GM23248 (cell line): ENCODE measurements at places on chromosomes 3 and 15. TPM values are rescaled to one million over a fixed set of nuclear protein-coding genes. Genes with fewer than 3 reads are reported as not detected.

The CCR5 gene
- not detected in 2 replicates for polyA plus RNA-seq

The KLF15 gene
- 0.14 TPM in 1 of 2 replicates, not detected in the other for polyA plus RNA-seq

The PGBD4 gene
- polyA plus RNA-seq = 0.75 and 0.99 TPM in 2 replicates

The DPPA2 gene
- not detected in 2 replicates for polyA plus RNA-seq

The ADPRH gene
- 1.7 and 2.3 TPM in 2 replicates for polyA plus RNA-seq

The CCDC54 gene
- polyA plus RNA-seq = 0.16 and 0.52 TPM in 2 replicates

The SLC24A5 gene
- not detected in 2 replicates for polyA plus RNA-seq

DNA sequence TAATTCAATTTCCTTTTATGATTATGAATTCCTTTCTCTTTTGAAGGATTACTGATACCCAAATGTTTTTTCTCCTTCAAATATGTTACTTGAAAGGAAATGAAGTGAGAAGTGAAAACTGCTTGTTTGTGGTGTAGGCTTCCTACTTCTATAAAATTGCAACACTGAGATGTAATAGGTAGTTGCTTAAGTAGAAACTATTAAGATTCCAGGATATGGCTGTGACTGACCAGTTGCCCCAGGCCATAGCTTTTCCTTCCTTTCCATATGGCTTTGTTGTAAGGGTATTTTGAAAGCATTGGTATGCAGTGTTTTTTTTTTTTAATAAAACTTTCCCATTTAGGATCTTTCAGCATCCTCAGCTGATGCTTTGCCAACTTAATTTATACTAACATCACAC is 28.5 kb downstream of the DNAJC13 start:
- H3K4me3 ChIP-seq = no peak overlapping the region
- DNase-seq = peak; percentile 83
- H3K36me3 ChIP-seq = peaks cover 17% of the 10 kb centered on the region
- H3K27me3 ChIP-seq = no peaks in the 10 kb centered on the region
- H3K27ac ChIP-seq = peak overlapping the region; percentile 45
- peaks cover 52% of the 10 kb centered on the region for H3K4me1 ChIP-seq

- H3K4me1 ChIP-seq = peaks cover 59% of the 10 kb centered on the region
- peak overlapping the region; percentile 95 for H3K27ac ChIP-seq
- H3K27me3 ChIP-seq = no peaks in the 10 kb centered on the region
- H3K4me3 ChIP-seq = peak overlapping the region; percentile 17
These were observed 119.5 kb upstream of the PRICKLE2 start for GRCh38 chr3:64344721-64345207.

- no peak overlapping the region for H3K4me3 ChIP-seq
- H3K27me3 ChIP-seq = no peaks in the 10 kb centered on the region
- DNase-seq = peak; percentile 32
- H3K4me1 ChIP-seq = no peaks in the 10 kb centered on the region
- H3K36me3 ChIP-seq = no peaks in the 10 kb centered on the region
These were observed 393.4 kb downstream of the NTRK3 start for GRCh38 chr15:87863152-87863551.

GRCh38 chr3:188306435-188307005 is 152.6 kb downstream of the LPP start:
- H3K27ac ChIP-seq = no peak overlapping the region
- no peaks in the 10 kb centered on the region for H3K4me1 ChIP-seq
- no peak overlapping the region for H3K4me3 ChIP-seq
- no peaks in the 10 kb centered on the region for H3K36me3 ChIP-seq
- no peak for DNase-seq

GRCh38 chr3:15796771-15797641 is 773 bp downstream of the ANKRD28 start:
- peak overlapping the region; percentile 99 for H3K27ac ChIP-seq
- DNase-seq = peak; percentile 89
- peaks cover 18% of the 10 kb centered on the region for H3K36me3 ChIP-seq
- peak overlapping the region; percentile 95 for H3K4me3 ChIP-seq

- peak; percentile 32 for DNase-seq
- H3K36me3 ChIP-seq = no peaks in the 10 kb centered on the region
- no peak overlapping the region for H3K4me3 ChIP-seq
- no peaks in the 10 kb centered on the region for H3K27me3 ChIP-seq
These were observed 4.8 kb downstream of the CSK start for GRCh38 chr15:74786551-74787165.

- no peaks in the 10 kb centered on the region for H3K4me1 ChIP-seq
- H3K36me3 ChIP-seq = no peaks in the 10 kb centered on the region
- no peak for DNase-seq
- H3K27ac ChIP-seq = no peak overlapping the region
- no peak overlapping the region for H3K4me3 ChIP-seq
- peaks cover 13% of the 10 kb centered on the region; the same call in 1 of the 2 replicates for H3K27me3 ChIP-seq
These were observed 45.1 kb downstream of the EDEM1 start for GRCh38 chr3:5232570-5232969.

GRCh38 chr15:52050416-52050815 is 31.4 kb downstream of the MAPK6 start:
- peak overlapping the region; percentile 48 for H3K27ac ChIP-seq
- H3K27me3 ChIP-seq = no peaks in the 10 kb centered on the region
- no peak overlapping the region for H3K4me3 ChIP-seq
- peaks cover 25% of the 10 kb centered on the region for H3K4me1 ChIP-seq
- DNase-seq = peak; percentile 79

- DNase-seq = no peak
- peaks cover 66% of the 10 kb centered on the region for H3K36me3 ChIP-seq
- H3K27me3 ChIP-seq = no peaks in the 10 kb centered on the region
- no peak overlapping the region for H3K4me3 ChIP-seq
These were observed 44.6 kb downstream of the TFG start for GRCh38 chr3:100753846-100754245.

- 0 out of 2 replicates have a peak, but pooled peaks cover 5% of the 10 kb centered on the region for H3K27me3 ChIP-seq
- H3K4me3 ChIP-seq = no peak overlapping the region
- no peak overlapping the region for H3K27ac ChIP-seq
- DNase-seq = no peak
These were observed 95.3 kb upstream of the TPRG1 start for GRCh38 chr3:189076449-189076848.

DNA sequence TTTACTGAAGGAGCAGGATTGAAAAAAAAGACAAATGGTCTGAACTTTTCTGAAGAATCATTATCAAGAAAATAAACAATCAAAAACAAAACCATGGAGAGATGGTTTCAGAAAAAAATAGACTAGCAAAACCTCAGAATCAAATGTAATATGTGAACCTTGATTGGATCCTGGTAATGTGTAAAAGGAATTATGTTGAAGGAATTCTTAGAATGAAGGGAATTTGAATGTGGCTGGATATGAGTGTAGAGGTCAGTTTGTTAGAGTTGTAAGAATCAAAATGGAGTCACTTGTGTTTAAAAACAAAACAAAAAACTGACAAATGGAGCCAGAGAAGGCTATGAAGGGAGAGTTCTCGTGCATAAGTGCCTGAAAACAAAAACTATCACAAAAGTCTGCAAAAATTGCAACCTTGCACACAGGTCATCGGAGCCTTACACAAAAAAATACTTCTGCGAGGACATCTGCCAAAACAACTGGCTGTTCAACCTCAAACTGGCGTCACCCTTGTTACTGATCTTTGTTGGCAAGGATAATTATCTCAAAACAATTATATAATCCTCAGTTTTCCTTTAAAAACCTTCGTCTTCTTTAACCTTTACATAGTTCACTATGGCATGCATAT is 19.1 kb upstream of the ATP13A3 start:
- H3K36me3 ChIP-seq = no peaks in the 10 kb centered on the region
- DNase-seq = no peak
- no peak overlapping the region for H3K27ac ChIP-seq
- peaks cover 17% of the 10 kb centered on the region for H3K4me1 ChIP-seq
- H3K27me3 ChIP-seq = no peaks in the 10 kb centered on the region

- no peaks in the 10 kb centered on the region for H3K27me3 ChIP-seq
- no peak overlapping the region for H3K4me3 ChIP-seq
- DNase-seq = peak; percentile 47
- no peaks in the 10 kb centered on the region for H3K4me1 ChIP-seq
These were observed 115.9 kb upstream of the LPP start for GRCh38 chr3:188037965-188038581.

DNA sequence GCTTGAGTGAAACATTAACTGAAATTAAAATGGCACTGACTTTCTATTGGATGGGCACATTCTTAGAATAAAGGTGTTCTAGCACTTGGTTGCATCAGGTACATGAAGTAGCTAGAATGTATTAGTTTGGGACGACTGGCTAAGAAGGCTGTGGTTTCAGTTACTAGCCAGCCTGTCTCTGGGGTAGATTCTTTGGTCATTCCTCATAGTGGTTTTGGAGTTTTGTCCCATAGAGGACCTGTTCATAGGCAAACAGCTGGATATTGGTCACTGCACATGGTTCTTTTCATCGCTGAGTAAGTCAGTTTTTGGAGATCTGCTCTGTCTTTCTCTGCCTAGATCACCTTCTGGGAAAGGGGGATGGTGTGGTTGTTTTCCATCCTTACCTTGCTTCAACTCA is 55.3 kb downstream of the ADAMTSL3 start:
- peak; percentile 44 for DNase-seq
- no peaks in the 10 kb centered on the region for H3K27me3 ChIP-seq
- H3K36me3 ChIP-seq = no peaks in the 10 kb centered on the region

- H3K4me3 ChIP-seq = no peak overlapping the region
- no peaks in the 10 kb centered on the region for H3K27me3 ChIP-seq
- H3K27ac ChIP-seq = no peak overlapping the region
- peak; percentile 6 for DNase-seq
- 0 out of 2 replicates have a peak, but pooled peaks cover 8% of the 10 kb centered on the region for H3K4me1 ChIP-seq
These were observed 72.1 kb upstream of the TPRG1 start for GRCh38 chr3:189099505-189100290.

DNA sequence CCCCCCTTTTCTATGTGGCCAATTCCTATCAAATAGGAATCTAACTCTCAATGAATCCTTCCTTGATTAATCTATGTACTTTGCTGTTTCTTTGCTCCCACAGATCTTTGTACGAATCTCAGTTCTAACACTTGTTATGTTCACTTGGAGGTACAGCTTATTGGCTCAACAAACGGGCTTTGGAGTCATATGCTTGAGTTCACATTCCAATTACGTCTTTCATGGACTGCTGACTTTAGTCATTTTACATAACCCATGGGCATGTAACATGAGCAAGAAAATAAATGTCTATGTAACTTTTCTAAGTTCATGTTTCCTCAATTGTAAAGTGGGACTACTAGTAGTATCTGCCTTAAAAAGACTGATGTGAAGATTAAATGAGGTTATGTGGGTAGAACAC is 123.2 kb upstream of the TBC1D5 start:
- no peaks in the 10 kb centered on the region for H3K36me3 ChIP-seq
- no peak for DNase-seq
- no peaks in the 10 kb centered on the region for H3K4me1 ChIP-seq
- no peak overlapping the region for H3K4me3 ChIP-seq
- no peak overlapping the region for H3K27ac ChIP-seq
- peaks cover 9% of the 10 kb centered on the region; the same call in 1 of the 2 replicates for H3K27me3 ChIP-seq

GRCh38 chr3:130601442-130601971 is 84.5 kb downstream of the COL6A6 start:
- H3K27me3 ChIP-seq = 0 out of 2 replicates have a peak, but pooled peaks cover 6% of the 10 kb centered on the region
- H3K36me3 ChIP-seq = no peaks in the 10 kb centered on the region
- no peak overlapping the region for H3K27ac ChIP-seq
- no peak overlapping the region for H3K4me3 ChIP-seq
- DNase-seq = peak; percentile 13

DNA sequence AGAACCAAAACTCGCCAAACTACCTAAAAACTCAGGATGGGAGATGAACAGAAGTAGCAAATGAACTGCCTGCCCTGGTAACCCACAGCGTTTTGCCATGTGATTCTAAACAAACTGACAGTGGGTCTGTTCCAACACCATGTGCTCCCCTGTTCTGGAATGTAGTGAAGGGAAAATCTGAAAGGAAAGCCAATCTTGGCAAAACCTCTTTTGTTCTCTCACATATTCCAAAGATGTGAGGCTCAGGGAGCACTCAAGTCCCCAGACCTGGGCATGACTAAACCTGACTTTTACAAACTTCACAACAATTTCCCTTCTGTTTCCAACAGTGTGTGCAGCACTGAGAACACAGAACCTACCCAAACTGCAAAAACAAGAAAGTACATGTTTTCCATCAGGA is 116.1 kb downstream of the IMPG2 start:
- peaks cover 7% of the 10 kb centered on the region for H3K4me1 ChIP-seq
- no peak overlapping the region for H3K4me3 ChIP-seq
- no peak for DNase-seq
- no peaks in the 10 kb centered on the region for H3K36me3 ChIP-seq
- H3K27me3 ChIP-seq = no peaks in the 10 kb centered on the region
- no peak overlapping the region for H3K27ac ChIP-seq

DNA sequence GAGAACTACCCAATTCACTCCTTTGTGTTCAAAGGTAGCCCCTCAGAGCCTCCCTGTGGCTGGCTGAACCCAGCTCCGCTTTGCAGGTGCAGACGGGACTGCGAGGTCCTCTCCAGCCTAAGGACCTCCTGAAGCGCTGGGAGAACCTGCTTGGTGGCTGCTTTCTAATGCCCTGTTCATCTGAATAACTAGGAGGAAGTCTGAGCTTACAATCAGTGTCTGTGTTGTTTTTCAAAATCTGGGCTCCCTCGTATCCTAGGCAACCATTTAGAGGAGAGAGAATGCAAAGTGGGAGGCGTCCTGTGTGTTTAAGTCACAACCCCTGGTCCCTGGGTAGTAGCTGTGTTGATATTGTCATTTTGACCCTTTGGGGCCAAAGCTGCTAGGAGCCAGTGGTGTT is 99.9 kb downstream of the GABRG3 start:
- no peaks in the 10 kb centered on the region for H3K36me3 ChIP-seq
- no peak for DNase-seq
- H3K27ac ChIP-seq = no peak overlapping the region
- H3K4me3 ChIP-seq = no peak overlapping the region

DNA sequence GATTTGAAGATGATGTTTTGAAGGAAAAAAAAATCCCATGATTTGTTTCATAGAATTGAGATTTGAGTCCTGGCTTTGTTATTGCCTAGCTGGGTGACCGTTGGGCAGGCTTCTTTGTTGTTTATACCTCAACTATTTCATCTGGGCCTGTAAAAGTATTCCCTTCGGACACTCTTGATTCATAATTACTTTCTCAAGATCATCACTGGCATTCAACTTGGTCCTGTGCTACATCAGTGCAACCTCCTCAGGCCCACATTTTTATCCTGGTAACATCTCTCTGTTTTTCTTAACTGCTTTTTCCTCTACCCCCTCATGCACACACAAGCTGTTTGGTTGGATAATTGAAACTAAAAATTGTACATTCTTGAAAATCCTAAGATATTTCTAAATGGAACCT is 67.5 kb upstream of the P3H2 start:
- no peaks in the 10 kb centered on the region for H3K27me3 ChIP-seq
- no peak for DNase-seq
- peaks cover 41% of the 10 kb centered on the region for H3K4me1 ChIP-seq
- no peak overlapping the region for H3K27ac ChIP-seq

GRCh38 chr3:133845127-133845526 is 39.5 kb downstream of the SRPRB start:
- H3K4me3 ChIP-seq = no peak overlapping the region
- no peak overlapping the region for H3K27ac ChIP-seq
- no peaks in the 10 kb centered on the region; the same call in 1 of the 2 replicates for H3K27me3 ChIP-seq
- H3K36me3 ChIP-seq = no peaks in the 10 kb centered on the region

DNA sequence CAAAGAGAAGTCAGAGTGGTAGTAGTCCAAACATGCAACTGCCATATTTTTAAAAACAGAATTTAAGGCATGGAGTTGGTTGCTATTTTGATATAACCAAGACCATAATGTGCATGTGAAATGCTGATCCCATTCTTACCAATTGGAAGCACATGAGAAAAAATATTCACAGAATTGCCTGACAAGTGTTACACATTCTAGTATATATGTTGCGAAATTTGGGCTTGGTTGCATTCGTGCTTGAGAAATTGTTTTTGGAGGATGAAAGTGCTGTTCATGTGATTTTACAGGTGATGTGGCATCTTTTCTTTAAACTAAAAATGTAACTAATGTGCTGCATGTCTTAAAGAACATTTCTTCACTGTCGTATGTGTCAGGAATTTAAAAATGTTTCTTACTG is 199.7 kb downstream of the CHL1 start:
- no peak overlapping the region for H3K27ac ChIP-seq
- H3K4me1 ChIP-seq = no peaks in the 10 kb centered on the region
- no peaks in the 10 kb centered on the region for H3K27me3 ChIP-seq
- DNase-seq = peak; percentile 19
